ENCODE measurements at places on chromosomes 4 and X.

DNA sequence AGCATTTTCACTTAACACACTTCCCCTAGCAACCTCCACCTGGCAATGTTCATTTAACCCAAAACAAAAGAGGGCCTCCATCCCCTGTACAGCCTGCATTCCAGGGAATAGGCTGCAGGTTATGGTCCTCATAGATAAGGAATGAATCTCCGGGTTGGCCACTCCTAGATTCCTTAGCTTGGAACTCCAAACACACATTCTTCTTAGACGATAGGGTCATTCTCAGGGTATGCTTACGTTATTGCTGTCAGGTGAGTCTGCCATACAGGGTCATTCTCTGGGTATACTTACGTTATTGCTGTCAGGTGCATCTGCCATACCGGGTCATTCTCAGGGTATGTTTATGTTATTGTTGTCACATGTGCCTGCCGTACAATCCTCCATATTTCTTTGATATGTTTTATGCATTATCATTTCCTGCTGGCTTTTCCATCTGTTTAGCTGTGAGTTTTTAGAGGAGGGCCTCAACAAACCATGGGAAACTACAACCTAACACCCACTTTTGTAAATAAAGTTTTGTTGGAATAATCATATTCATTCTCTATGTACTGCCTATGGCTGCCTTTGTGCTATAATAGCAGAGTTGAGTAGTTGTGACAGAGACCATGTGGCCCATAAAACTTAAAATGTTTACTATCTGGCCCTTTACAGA is 8.2 kb upstream of the AFF1 start:
- DNase-seq = no peak

GRCh38 chr4:31787701-31788100 is 1067.5 kb downstream of the PCDH7 start:
- DNase-seq = peak; percentile 3

DNA sequence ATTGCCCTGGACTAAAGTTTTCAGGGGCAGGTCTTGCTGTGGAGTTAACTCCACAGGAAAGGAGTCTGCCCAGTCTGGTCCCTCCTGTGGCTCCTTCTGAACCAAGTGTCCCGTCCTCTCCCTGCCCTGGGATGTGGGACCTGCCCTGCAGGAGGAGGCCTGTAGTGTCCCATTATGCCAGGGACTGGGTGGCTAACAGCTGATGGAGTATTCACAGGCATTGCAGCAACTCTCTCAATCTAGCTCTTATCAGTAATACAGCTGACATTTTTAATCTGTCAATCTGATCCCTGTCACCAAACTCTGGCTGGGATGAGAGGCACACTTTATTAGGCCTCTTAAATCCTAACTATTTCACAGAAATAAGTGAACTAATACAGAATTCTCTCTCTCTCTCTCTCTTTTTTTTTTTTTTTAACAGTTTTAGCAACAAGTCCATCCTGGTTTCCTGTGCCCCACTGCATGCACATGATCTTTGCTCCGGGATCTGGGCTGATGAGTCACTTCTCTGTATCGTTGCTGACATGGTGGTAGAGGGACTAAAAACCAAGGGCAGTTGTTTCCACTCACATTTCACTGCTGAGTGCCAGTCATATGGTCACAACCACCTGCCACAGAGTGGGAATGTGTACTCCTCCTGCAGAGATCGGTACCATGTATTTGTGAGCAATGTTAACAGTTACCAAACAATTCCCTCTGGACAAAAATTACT is 39.1 kb downstream of the HAND2 start:
- DNase-seq = no peak

- no peak for DNase-seq
Measured at GRCh38 chr4:52743444-52744019, 7.7 kb downstream of the ERVMER34-1 start.

DNA sequence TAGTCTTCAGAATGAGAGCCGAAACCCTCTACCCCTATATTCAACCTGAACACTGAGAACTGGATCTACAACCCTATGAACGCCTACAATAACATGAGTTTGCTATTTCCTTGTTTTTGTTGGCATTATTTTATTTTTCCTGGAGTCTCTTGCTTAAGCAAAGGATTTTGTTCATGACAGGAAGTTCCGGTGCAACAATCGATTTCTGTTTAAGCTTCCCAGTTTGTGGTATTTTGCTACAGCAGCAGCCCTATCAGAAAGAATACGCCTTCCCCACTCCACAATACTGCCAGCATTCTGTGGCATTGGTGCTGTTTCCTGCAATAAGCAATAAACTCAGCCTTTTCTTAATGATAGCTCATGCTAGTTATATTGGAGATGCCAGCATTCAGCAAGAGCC is 60.9 kb downstream of the NPY5R start:
- no peak for DNase-seq

GRCh38 chr4:140014284-140014683 is 139.7 kb downstream of the MAML3 start:
- DNase-seq = no peak

GRCh38 chrX:3443184-3443583 is 96.7 kb upstream of the MXRA5 start:
- DNase-seq = no peak

DNA sequence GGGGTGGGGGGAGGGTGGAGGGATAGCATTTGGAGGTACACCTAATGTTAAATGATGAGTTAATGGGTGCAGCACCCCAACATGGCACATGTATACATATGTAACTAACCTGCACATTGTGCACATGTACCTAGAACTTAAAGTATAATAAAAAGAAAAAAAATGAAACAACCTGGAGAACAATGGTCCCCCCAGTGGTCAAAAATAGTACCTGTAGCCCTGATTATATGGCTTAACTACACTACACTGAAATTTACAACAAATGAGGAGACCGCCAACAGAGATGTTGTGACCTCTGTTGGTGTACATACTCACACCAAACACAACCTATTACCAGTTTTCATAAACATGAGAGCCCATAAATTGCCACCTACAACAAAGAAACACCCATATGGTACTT is 7.3 kb upstream of the MAGEE1 start:
- DNase-seq = no peak

DNA sequence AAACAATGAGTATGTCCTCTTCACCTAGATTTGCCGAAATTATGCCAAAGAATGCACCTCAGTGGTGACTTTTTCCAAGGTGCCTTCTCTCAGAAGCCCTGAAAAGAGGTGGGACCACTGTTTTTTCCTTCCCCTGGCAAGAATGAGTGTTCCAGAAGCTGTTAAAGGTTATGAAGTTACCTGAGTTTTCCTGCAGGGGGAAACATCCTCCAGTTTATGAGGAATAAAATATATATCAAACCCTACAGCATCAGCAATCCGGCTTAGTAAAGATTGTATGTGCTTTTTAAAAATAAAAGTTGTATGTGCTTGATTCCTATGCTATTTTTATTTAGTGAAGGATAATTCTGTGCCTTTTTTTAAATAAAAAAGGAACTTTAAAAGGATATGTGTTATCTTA is 73.3 kb downstream of the RBM46 start:
- peak; percentile 15 for DNase-seq

GRCh38 chr4:55386073-55386472 is 9.7 kb upstream of the TMEM165 start:
- DNase-seq = peak; percentile 32

- DNase-seq = no peak
Measured at GRCh38 chr4:69653147-69653546, at the start of gene UGT2A1. Gene UGT2A1 (minus strand): TSS chr4:69653247. CDS start chr4:69647644, 5,603 bp downstream.

GRCh38 chr4:119493419-119493818 is 135.2 kb downstream of the PDE5A start:
- no peak for DNase-seq

- no peak for DNase-seq
Measured at GRCh38 chrX:39002466-39002865, 201.2 kb downstream of the MID1IP1 start.

DNA sequence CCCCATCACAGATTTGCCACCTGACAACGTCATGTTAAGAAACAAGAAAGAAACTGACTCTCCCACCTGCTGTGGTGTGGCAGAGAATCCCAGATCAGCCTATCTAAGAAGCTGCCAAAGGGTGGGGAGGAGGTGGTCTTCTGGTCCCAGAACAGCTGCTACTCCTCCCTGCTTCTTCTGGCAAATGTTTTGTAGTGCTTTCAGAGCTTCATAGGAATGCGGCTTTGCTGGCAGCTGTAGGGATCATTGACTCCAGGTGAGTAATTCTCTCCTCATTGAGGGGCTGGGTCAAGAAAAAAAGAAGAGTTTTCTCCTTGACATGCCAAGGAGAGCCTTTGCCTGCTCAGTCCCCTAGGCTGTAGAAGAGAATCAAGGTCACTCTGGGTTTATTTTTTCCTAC is 23.3 kb downstream of the NRK start:
- DNase-seq = no peak

GRCh38 chrX:136431625-136432024 is 56.1 kb upstream of the BRS3 start:
- DNase-seq = no peak

DNA sequence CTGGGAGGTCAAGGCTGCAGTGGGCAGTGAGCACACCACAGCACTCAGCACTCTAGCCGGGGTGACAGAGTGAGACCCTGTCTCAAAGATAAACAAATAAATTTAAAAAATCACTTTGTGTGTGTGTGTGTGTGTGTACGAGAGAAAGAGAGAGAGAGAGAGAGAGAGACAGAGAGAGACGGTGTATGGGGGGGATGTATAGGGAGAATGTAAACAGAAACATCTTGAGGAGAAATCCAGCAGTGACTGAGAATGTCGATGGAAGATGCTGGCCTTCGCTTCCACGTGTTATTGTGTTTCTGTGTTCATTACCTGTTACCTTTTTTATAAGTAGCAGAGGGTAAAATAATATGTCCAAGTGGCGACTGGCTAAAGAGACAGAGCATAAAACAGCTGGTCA is 23.6 kb upstream of the RBPJ start:
- no peak for DNase-seq

DNA sequence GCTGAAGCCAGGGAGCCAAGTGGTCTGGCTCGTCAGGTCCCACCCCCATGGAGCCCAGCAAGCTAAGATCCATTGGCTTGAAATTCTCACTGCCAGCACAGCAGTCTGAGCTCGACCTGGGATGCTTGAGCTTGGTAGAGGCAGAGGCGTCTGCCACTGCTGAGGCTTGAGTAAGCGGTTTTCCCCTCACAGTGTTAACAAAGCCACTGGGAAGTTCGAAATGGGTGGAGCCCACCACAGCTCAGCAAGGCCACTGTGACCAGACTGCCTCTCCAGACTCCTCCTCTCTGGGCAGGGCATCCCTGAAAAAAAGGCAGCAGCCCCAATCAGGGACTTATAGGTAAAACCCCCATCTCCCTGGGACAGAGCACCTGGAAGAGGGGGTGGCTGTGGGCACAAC is 353.8 kb downstream of the NAP1L3 start:
- DNase-seq = no peak

DNA sequence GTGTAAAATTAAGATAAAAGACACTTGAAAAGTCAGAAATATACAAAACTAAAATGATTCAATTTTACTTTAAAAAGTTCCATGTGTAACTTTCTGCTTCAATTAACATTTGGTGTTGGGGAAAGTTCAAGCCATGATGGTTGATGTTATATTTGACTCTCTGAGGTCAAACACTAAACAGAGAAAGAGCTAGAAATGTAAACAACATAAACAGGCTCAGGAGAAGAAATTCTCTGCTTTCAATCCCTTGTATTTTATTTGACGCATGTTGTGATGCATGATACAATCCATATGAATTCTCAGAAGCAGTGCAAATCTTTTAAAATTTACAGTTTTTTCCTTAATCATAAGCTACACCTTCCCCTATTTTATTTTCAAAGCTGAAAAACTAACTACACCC is 822.4 kb downstream of the PCDH18 start:
- no peak for DNase-seq

GRCh38 chrX:10769696-10770619 is 149.6 kb upstream of the MID1 start:
- DNase-seq = peak; percentile 90

GRCh38 chrX:102744307-102744706 is 23.8 kb downstream of the GPRASP3 start:
- DNase-seq = no peak

DNA sequence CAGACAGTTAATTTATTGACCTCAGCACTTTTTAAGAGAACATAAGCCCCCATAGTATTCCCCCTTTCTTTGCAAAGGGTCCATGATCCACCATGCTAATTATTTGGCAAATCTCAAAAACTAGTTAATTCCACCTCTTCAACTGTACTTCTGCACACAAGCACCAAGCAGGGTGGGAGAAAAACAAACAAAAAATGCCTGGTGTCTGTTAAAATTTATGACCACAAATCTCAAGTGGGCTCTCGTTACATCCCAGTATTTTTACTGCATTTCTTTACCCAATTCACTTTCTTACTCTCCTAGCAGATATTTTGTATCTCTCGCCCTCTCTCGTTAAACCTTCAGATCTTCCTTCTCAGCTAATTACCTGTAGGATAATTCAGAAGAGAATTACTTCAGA is 6.1 kb downstream of the ARSJ start:
- no peak for DNase-seq

All from eye (tissue), 1 donor.